Left ventricle myocardium inferior (tissue), 1 donor: ENCODE measurements at places on chromosomes 4 and X. TPM values are rescaled to one million over a fixed set of nuclear protein-coding genes. Genes with fewer than 3 reads are reported as not detected.
A peak's percentile ranks its signal among the peaks of the same experiment; 100 is the strongest.

The IL1RAPL2 gene
- not detected for total RNA-seq

The PTCHD1 gene
- 0.22 TPM for total RNA-seq

The SYNPO2 gene
- total RNA-seq: 239 TPM

The SCML2 gene
- total RNA-seq: 1.1 TPM

The TKTL2 gene
- total RNA-seq: not detected

- DNase-seq: no peak
Observed at GRCh38 chr4:76799140-76799539, 98.8 kb downstream of the SOWAHB start.

DNA sequence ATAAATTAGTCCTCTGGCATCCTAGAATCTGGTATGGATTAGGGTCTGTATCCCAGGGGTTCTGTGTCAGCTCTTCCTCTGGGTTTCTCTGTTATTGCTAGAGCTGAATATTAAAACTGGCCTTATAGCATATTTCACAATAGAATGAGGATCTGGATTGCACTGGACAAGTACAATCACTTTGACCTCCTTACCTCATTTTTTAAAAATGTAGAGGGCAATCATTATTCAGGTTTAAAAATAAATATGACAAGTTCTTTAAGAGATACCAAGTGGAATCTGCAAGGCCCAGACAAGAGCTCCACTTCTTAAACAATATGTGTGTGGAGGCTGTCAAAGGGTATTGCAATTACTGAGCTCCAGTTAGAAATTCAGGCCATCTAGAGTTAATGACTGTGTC lies 1.4 kb downstream of the PALLD start:
- no peak for DNase-seq

- DNase-seq: no peak
Observed at GRCh38 chr4:185685804-185686203, 126.2 kb downstream of the SORBS2 start.

- no peak for DNase-seq
Observed at GRCh38 chr4:169062897-169063244, 52.8 kb upstream of the CBR4 start.

DNA sequence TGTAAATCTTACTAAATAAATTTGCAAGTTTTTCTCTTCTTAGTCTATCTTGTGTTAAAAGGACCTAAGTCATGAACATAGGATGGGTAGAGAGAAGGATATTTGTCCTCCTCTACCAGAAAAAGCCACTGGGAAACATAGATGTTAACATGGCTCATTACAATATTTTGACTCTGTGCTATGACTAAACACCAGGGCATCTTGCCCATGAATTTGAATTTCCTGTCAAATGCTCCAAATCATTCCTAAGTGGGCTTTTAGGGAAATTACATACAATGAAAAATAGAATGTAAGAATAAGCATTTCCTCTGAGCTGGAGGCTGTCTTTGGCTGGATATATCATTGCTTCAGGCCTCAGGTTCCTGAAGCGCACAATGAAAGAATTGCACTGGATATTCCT lies 39.1 kb downstream of the ANOS1 start:
- no peak for DNase-seq

- peak; percentile 15 for DNase-seq
Observed at GRCh38 chr4:146368209-146368608, 153.5 kb downstream of the SLC10A7 start.

- DNase-seq: no peak
Observed at GRCh38 chr4:14221176-14221575, 593.7 kb upstream of the BOD1L1 start.

DNA sequence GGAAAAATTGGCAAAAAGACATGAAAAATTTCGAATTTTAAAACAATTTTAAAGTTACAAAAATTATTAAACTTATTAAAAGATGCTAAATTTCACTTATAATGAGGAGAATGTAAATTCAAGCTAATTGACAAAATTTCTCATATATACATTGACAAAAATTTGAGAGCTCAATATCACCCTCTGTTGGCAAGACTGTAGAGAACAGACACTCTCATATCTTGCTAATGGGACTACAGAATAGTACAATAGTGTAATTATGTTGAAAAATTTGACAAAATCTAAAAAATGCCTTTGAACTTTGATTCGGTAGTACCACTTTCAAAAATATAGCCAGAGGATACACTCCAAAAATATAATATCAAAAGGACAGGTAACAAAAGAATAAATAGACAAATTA lies 29.8 kb downstream of the DCAF8L2 start:
- DNase-seq: no peak

GRCh38 chrX:104084063-104084462 lies 8.0 kb upstream of the TMSB15C start:
- no peak for DNase-seq

GRCh38 chr4:156568041-156568440 lies 403.6 kb downstream of the PDGFC start:
- DNase-seq: no peak
